ENCODE measurements at places on chromosomes 2 and 18. TPM values are rescaled to one million over a fixed set of nuclear protein-coding genes. Genes with fewer than 3 reads are reported as not detected.

DNA sequence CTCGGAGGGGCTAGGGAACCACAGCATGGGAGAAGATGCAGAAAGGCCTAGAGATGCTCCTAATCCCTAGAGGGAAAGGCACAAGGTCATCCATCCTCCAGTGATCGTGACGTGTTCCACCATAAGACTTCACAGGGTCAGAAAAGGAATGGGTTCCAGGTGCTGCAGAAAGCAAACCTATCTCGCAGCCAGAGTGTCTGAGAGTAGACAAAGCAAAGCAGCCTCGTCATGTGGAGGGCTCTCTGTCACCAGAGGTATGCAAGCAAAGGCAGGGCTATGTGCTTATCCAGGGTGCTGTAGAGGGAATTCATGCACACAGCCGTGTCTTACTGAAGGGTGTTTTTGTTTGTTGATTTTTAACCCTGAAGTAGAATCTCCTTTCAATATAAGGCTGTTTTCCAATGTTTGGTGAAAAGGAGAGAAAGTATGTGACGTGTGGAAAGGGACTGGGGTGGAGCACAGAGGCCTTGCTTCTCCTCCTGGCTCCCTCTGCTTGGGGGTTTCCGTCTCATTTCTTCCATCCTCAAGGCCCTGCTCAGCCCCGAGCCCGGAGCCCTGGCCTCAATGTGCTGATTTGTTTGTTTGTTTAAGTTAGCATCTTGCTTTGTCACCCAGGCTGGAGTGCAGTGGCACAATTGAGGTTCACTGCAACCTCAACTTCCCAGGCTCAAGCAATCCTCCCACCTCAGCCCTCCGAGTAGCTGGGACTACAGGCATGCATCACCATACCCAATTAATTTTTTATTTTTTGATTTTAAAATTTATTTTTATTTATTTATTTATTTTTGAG lies 3.0 kb downstream of the GPR55 start:
- DNase-seq = no peak

GRCh38 chr2:28021898-28022297 lies 131.4 kb downstream of the BABAM2 start:
- no peak for DNase-seq

Gene RND3
- 49.9 TPM for polyA plus RNA-seq

Gene TXNL4A
- polyA plus RNA-seq = 77.2 TPM

Measured in left kidney (tissue), 8 donors.